NCI-H1092 treated with DMSO at 0.1 percent for 48 hours (cell line): ENCODE measurements at places on chromosomes 13 and 19.

- no peak for DNase-seq
Observed at GRCh38 chr13:90968166-90968904, 379.2 kb upstream of the MIR17HG start.

GRCh38 chr19:58492265-58492664, 16.1 kb downstream of the ZNF446 start:
- no peak for DNase-seq

- DNase-seq, result no peak
Observed at GRCh38 chr19:3665681-3666544, 34.4 kb downstream of the PIP5K1C start.

DNA sequence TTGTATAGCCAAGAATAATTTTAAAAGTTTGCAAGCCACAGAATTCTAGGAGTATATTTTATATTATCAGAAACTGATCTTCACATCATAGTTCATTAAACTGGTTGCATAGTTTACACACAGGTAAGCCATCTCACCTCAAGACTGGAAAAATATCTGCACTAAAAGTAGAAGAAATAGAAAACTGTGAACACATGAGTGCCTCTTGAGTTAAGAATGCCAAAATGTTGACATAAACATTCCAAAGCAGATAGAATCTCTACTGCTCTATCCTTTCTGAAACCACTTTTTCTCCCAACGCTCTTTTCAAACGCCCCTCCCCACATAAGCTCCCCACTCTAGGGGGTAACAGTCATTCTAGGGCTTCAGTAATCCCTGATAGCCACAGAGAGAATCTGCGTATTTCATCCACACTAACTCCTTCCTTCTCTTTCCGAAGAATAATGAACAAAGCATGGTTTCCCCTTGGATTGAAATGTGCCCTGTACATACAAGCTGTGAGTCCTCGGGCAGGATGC, 201.5 kb downstream of the IRS2 start:
- no peak for DNase-seq

GRCh38 chr13:106145997-106146864, 389.2 kb downstream of the EFNB2 start:
- DNase-seq, result no peak

GRCh38 chr13:22893204-22893603, 287.6 kb upstream of the SGCG start:
- no peak for DNase-seq

DNA sequence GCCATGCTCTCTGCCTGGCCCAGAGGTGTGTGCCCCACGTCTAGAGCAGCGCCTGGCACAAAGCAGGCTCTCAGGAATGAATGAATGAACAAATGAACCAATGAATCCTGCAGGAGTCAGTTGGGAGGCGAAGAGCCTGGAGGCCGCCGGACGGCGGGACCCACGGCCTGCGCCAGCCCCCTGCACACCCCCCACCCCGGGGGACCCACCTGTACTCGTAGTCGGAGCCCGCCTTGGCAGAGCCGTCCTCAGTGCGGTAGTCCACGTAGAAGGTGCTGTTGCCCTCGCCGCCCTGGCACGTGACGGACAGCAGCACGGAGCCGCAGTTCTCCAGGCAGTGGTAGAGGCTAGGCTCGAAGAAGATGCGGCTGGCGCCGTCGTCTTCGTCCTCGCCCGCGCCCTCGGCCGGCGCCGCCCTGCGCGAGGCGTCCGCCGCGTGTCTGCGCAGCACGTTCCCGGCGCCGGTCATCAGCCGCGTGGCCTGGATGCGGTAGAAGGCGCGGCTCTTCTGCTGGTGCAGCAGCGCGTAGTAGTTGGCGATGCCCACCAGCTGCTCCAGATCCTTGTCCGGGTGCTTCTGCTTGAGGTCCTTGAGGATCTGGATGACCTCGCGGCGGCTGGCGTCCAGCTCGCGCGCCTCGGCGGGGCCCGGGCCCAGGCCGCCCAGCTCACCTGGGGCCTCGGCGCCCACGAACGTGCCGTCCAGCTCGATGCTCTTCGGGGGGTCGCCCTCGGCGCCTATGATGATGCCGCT, 14.8 kb downstream of the SLC8A2 start:
- DNase-seq, result no peak

GRCh38 chr19:16605115-16605514, 22.9 kb downstream of the MED26 start:
- no peak for DNase-seq

DNA sequence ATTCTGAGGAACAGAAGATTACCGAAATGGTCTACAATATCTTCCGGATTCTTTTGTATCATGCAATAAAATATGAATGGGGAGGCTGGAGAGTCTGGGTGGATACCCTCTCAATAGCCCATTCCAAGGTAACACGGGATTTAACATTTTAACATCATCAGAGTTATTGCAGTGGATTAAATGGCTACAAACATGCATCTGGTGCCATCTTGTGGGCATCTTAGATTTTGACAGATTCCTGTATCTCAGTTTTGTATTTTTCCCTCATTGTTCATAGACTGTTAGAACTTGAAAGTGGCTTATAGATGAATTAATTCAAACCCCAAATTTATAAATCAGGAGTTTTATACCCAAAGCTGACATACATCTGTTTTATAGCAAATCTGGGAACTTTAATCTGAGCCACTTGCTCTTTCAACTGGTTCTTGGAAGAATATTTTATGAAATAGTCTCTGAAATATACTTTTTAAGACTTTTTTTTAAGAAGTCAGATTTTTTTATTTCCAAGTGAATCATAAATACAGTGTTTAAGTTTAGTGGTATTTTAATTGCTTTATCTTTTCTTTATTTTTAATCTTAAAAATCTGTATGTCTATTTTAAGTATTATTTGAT, 215.2 kb downstream of the NBEA start:
- DNase-seq, result no peak

DNA sequence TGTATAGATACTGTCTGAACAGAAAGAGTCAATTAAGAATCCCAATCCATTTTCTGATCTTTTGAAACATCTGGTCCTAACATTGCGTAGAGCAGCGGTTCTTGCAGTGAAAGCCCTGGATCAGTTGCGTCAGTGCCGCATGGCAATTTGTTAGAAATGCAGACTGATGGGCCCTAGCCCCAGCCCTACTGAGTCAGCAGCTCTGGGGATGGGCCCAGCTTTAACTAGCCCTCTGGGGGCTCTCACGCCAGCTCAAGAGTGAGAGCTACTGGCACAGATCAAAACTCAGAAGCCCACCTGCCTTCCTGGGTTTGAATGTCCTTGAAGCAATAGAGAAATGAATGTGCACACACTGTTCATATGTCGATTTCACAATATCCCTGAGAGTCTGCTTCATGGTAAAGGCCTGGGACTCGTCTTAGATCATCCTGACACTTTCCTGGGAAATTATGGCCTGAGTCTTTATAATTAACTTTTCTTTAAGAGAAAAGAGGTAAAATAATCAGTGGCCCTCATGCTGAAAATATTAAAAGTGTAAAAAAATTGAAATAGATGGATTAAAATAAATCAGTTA, 206.8 kb upstream of the TMTC4 start:
- DNase-seq, result no peak

- no peak for DNase-seq
Observed at GRCh38 chr19:51803967-51804366, 9.0 kb downstream of the FPR3 start.

DNA sequence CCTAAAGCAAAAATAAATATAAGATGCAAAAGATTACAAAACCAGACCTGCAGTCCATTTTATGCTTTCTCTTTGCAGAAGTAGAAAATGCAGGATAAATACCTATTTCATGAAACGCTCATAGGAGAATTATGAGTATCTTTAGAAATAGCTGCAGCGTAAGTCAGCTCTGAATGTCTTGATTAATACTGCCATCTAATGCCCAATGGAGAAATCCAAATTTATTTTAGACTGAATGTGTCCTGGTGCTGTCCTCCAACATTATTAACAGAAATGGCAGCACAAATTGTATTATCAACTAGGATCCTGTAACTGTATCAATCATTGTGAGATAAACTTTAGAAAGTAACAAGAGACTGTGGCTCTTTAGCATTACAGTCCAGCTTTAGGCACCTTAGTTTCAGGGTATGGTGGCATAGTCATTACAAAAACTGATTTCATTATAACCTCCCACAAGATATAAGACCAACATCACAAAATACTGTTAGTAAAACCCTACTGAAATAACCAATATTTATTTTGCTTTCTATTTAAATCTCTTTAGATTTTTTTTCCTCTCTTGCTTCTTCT, 162.1 kb upstream of the MIR17HG start:
- peak; percentile 58 for DNase-seq

DNA sequence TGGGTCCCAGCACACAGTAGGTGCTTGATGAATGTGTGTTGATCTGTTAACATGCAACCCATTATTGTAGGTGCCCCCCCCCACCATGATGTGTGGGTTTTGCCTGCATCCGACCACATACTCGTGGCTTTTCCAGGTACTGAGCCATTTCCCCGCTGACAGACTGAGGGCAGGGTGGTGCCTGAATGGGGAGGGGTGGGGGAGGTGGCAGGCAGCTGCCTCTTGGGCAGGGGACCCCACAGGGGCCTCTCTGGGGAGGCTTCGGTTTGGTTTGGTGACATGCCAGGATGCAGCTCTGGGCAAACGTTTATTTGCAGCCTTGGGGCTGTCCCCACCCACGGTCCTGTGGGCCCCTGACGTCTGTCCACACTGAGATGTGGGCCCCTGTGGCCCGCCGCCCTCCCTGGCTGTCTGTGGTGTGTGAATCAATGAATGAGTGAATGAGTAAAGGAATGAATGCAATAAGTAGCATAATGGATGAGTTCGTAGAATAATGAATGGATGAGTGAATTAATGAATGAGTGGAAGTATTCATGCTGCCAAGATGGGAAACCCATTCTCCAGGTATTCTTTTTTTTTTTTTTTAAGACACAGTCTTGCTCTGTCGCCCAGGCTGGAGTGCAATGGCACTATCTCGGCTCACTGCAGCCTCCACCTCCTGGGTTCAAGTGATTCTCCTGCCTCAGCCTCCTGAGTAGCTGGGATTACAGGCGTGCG, 9.0 kb upstream of the JUND start:
- no peak for DNase-seq

- no peak for DNase-seq
Observed at GRCh38 chr13:36795463-36795862, 23.6 kb upstream of the RFXAP start.

GRCh38 chr13:111852725-111853518, 214.0 kb upstream of the SOX1 start:
- peak; percentile 88 for DNase-seq

- DNase-seq, result no peak
Observed at GRCh38 chr13:111855786-111856185, 211.2 kb upstream of the SOX1 start.

- no peak for DNase-seq
Observed at GRCh38 chr13:20513466-20513995, 12.1 kb downstream of the CRYL1 start.

DNA sequence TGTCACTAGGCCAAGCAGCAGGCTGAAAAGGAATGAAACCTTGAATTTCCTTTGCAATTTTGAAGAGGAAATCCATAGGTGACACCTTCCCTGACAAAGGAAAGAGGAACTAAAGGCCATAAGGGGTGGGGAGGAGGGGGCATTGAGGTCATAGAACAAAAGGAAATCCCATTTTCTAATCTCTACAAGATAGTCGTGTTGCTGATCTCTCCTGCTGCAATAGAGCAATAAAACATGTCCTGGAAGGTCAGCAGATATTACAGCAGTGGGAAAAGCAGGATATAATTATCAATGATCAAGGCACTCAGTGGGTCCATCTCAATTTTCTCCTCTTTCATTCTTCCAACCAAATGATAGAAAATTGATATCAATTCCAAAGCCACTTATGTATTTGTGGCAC, 20.3 kb upstream of the RAP2A start:
- no peak for DNase-seq

- DNase-seq, result no peak
Observed at GRCh38 chr13:40494513-40494912, 171.9 kb downstream of the FOXO1 start.

DNA sequence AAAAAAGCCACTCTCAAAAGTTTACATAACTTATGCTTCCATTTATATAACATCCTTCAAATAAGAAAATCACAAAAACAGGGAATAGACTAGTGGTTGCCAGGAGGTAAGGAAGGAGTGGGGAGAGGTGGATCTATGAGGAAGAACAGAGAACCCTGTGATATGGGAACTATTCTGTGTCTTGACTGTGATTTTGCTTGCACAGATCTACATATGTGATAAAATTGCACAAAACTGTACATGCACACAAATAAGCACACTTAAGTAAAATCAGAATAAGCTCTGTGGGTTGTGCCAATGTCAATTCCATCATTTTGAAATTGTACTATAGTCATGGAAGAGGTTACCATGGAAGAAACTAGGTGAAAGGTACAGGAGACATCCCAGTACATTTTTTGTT, 121.6 kb upstream of the SGCG start:
- no peak for DNase-seq

GRCh38 chr13:52406629-52407028, 657 bp upstream of the THSD1 start:
- no peak for DNase-seq

DNA sequence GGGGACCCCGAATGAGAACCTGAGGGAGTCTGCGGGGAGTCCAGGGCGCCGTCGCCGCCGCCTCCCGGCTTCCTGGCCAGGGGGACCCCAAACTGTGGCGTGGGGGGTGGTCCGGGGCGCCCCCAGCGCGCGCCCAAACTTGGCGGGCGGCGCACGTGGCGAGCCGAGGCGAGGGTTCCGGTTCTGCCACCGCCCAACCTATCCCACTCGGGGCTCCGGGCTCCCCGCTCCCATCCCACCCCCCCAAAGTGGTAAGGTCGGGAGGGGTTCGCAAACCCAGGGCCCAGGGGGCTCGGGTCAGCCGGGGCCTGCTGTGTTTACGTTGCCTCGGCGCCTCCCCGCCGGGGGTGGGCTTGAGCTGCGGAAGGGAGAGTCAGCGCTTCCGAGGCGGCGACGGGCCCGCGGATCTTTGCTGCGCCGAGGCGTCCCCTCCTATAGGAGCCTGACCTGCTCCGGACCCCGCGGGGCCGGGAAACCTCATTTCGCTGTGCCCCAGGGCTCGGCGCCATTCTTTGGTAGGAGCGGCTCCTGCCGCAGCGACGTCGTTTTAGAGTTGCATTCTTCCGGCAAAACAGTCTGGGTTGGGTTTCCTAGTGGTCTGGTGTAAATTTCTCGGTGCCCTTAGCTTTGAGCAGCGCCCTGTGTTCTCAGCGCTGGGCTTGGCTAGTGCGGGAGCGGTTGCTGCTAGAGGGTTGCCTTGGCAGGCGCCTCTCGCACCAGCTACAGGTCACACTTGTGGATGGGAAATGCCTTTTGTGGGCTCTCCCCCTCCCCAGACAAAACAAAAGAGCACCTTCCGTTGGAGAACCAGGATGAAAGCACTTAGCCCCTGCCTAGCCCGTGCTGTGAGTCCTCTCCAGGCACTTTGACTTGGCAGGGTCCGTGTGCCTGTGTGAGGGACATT, 1.2 kb downstream of the DAZAP1 start:
- peak; percentile 23 for DNase-seq

DNA sequence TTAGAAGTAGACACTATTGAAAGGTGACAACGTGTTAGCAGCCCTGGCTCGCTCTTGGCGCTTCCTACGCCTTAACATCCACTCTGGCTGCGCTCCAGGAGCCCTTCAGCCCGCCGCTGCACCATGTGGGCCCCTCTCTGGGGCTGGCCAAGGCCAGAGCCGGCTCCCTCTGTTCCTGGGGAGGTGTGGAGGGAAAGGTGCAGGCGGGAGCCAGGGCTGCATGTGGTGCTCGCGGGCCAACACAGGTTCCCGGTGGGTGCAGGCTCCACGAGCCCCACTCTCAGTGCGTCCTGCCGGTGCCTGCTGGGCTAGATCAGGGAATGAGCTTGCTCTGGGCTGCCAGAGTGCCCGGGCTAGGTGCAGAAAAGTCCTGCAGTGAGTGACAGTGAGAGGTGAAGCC, 1284.3 kb downstream of the OLFM4 start:
- DNase-seq, result no peak
